Hair follicular keratinocyte (primary cell): ENCODE measurements at places on chromosomes 3 and 15. TPM values are rescaled to one million over a fixed set of nuclear protein-coding genes. Genes with fewer than 3 reads are reported as not detected.

The SERINC4 gene
- total RNA-seq: not detected in 2 replicates

The IQCH gene
- total RNA-seq: 2.4 and 8.3 TPM in 2 replicates

The P2RY12 gene
- total RNA-seq: not detected in 2 replicates

The IGDCC3 gene
- total RNA-seq: not detected in 2 replicates

The GOLGA8J gene
- not detected in 2 replicates for total RNA-seq

The TTC21A gene
- total RNA-seq: 0.55 and 0.57 TPM in 2 replicates

The C3orf80 gene
- total RNA-seq: not detected in 2 replicates

The TGM4 gene
- 0.08 and 0.16 TPM in 2 replicates for total RNA-seq

The TM6SF1 gene
- 0.15 and 1.2 TPM in 2 replicates for total RNA-seq

The RASGRP1 gene
- total RNA-seq: not detected in 2 replicates

The PLCB2 gene
- 1.3 and 1.6 TPM in 2 replicates for total RNA-seq

The SERPINI1 gene
- 2.2 and 2.5 TPM in 2 replicates for total RNA-seq

The TRH gene
- total RNA-seq: not detected in 2 replicates

The SYNPR gene
- not detected in 2 replicates for total RNA-seq

The LRRIQ4 gene
- total RNA-seq: not detected in 2 replicates

The DLEC1 gene
- not detected in 2 replicates for total RNA-seq
